ENCODE measurements at places on chromosomes 16 and 17.

DNA sequence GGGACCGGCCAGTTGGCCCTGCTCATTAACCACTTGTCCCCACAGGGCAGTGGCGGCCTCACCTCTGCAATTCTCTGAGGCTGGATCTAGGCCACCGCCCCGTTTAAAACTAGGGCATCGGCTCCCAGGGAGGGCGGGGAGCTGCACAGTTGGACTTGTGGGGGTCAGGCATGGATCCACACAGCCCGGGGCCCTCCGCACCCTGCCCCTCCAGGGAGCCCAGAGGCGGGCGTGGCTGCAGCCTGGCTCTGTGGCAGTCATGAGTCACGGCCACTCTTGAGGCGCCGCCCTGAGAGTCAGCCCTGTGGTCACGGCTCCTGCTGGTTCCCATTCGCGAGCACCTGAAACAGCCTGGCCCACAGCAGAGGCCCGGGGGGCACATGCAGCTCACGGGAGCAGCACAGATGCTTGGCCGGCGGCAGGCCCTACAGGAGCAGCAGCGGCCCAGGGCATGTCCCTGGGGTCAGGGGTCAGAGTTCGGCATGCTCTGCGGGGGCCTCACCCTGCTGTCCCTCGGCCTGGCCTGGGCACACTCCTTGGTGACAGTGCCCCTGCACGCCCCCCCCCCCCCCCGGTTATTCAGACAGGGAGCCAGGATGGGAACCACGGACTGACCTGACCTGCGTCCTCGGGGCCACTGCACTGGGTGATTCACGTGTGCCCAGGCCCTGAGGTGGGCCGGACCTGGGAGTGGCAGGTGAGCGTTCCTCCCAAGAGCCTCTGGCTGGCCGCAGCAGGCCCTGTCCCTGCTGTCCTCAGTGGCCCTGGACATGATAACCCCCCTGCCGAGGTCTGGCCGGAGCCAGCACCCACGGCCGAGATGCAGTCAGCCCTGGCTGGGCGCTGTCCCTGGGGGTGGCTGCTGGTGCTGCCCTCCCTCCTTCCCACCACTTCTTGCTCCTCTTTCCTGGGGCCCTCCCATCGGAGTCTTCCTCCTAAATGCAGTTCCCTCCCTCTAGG lies 8.2 kb downstream of the CAPN15 start:
- DNase-seq = no peak

DNA sequence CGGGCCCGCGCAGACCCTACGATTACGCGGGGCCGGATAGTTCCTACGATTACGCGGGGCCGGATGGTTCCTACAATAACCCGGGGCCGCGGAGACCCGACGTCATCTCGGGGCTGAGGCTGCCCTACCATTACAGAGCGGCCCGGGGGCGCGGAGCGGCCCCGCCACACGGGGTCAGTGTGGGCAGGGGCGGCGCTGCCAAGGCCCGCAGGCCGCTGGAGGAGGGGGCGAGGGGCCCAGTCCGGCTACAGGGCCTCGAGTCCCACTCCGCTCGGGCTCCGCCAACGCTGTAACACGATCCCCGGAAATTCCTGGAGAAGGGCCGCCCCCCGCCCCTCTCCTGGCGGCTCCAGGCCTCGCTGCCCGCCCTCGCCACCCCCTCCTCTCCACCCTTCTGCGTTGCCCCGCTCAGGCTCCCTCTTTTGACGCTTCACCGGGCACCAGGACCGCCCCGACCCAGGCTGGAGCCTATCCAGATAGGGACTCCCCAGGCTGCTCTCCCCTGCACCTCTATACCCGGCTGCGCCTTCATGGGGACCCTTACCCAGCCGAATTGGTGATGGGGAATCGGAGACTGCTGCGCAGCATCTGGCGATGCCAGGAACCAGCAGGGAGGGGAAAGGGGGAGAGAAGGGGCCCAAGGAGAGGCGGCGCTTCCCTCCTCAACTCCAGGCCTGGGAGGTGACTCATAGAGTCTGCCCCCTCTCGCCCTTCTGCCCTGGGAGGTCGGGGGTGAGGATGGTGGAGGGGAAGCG lies at the start of gene RAB34:
TSS of gene RAB34 (minus strand) at position 291 of the 755 bp plus-strand sequence. CDS start 602 bp downstream, outside the sequence.
- DNase-seq = no peak

DNA sequence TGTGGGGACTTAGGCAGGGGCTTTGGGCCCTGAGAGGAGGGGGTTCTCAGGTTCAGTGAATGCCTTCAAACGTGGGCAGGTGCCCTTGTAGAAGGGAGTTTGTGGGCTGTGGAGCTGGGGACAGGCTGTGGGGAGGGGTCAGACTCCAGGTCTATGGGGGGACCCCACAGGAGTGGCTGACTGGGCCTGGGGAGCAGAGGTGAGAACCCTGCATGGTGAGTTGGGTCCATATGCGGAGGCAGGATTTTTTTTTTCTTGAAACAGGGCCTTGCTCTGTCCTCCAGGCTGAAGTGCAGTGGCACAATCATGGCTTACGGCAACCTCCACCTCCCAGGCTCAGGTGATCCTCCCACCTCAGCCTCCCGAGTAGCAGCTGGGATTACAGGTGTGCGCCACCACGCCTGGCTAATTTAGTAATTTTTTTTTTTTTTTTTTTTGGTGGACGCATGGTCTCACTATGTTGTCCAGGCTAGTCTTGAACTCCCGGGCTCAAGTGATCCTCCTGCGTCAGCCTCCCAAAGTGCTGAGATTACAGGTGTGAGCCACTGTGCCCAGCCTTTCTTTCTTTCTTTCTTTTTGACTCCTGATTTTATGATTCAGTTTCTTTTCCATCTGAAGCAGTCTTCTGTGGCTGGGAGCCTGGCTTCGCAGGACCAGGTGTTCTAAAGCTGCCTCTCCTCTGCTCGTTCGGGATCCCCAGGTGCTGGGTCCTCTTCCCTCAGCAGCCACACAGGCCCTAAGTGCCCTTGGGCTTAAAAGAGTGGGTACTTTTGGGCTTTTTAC lies 19.0 kb upstream of the ADCY7 start:
- DNase-seq = no peak

DNA sequence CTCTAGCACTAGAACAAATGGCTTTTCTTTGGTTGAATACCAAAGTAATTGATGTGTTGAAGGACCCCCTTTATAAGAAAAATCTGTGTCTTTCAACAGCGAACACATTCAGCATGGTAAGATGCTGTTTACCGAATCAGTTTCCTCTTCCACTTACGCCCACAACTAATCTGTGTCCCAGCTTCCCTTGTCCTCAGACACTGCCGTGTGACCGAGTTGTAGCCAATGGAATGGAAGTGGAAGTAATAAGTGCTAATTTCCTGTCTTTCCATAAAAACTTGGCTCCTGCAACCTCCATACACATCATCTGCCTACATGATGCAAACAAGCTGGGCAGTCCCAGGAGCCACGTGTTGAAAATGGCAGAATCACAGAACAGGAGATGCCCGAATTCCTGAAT lies 10.4 kb downstream of the CDIPT start:
- DNase-seq = no peak

DNA sequence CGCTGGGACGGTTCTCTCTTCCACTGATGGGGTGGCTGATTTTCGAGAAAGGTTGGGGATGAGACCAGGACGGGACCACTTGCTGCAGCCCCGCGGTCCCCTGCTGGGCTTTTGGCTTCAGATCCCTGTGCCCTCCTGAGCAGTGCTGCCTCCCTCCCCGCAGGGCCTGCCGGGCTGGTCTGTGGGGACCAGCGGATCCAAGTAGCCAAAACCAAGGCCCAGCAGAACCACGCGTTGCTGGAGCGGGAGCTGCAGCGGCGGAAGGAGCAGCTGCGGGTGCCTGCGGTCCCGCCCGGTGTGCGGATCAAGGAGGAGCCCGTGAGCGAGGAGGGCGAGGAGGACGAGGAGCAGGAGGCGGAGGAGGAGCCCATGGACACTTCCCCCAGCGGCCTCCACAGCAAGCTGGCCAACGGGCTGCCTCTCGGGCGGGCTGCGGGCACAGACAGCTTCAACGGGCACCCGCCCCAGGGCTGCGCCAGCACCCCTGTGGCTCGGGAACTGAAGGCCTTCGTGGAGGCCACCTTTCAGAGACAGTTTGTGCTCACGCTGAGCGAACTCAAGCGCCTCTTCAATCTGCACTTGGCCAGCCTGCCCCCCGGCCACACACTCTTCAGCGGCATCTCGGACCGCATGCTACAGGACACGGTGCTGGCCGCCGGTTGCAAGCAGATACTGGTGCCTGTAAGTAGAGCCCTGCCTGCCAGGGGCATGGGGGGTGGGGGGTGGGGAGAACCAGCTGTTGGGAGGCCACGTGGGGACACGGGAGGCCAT lies 28.6 kb downstream of the POLR3E start:
- no peak for DNase-seq

GRCh38 chr17:17560975-17561374 lies 30.5 kb downstream of the PEMT start:
- no peak for DNase-seq

DNA sequence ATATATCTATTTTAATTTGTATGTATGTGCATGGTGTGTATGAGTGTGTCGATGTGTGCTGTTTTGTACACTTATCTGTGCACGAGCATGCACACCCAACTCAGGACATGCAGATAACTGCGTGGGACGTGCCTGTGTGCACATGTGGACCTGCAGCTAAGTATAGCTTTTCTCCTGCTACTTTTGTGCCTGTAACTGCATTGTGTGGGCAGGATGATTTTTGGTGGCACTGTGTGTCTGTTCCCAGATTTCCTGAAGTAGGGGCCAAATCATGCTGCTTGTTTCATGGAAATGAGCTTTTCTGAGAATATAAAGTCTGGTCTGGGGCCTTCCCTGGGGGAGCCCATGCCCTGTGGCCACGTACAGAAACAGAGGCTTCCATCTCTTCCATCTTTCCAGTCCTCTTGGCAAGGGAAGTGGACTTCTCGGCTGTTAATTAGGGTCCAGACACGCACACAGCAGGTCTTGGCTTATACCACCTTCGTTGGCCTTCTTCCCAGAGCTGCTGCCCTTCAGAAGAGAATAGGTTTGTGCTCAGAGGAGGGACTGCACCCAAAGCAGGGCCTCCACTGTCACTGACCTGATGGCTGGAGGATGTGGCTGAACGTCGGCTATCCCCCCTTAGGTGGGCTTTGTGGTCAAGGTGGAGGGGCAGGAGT lies 30.2 kb downstream of the SPNS3 start:
- no peak for DNase-seq

GRCh38 chr16:75868636-75869632 lies 142.6 kb upstream of the CPHXL start:
- DNase-seq = no peak

- peak; percentile 70 for DNase-seq
Measured at GRCh38 chr17:32936894-32937500, 9.0 kb downstream of the TMEM98 start.

DNA sequence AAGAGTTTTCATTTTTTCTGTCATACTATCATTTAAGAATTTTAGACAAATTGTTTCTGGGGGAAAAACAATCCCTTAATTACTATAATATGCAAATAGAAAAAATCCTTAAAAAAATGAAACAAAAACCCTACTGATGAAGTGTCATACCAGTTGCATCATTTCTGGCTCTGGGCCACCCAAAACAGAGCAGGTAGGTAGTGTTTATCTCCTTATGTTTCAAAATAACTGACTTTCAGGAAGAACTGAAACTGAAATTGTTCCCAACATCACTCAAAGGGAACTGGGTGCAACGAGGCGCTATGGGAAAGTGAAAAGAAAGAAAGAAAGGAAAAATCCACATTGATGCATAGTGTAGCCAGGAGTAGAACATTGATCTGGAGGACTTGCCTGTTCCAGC lies 653.1 kb upstream of the SOX9 start:
- no peak for DNase-seq

- DNase-seq = no peak
Measured at GRCh38 chr16:16120044-16120381, 103.3 kb downstream of the ABCC6 start.

- no peak for DNase-seq
Measured at GRCh38 chr16:48462106-48462740, 77.0 kb upstream of the SIAH1 start.

DNA sequence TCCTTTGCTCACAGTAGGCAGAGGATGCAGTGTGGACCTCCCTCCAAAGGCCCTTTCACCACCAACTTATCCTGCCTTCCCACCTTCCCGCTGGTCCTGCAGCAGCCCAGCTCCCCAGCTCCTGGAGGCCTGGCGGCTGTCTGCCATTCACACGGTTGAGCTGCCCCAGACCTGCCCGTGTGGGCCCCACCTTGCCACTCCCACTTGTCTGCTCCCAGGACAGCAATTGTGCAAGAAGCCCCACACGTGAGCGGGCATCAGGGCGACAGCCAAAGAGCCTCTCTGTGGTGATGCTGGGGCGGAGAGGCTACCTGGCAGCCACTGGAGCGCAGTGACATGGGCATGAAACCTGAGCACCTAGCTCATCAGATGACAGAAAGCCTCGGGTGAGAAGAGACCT lies 248.6 kb upstream of the MAF start:
- DNase-seq = no peak

DNA sequence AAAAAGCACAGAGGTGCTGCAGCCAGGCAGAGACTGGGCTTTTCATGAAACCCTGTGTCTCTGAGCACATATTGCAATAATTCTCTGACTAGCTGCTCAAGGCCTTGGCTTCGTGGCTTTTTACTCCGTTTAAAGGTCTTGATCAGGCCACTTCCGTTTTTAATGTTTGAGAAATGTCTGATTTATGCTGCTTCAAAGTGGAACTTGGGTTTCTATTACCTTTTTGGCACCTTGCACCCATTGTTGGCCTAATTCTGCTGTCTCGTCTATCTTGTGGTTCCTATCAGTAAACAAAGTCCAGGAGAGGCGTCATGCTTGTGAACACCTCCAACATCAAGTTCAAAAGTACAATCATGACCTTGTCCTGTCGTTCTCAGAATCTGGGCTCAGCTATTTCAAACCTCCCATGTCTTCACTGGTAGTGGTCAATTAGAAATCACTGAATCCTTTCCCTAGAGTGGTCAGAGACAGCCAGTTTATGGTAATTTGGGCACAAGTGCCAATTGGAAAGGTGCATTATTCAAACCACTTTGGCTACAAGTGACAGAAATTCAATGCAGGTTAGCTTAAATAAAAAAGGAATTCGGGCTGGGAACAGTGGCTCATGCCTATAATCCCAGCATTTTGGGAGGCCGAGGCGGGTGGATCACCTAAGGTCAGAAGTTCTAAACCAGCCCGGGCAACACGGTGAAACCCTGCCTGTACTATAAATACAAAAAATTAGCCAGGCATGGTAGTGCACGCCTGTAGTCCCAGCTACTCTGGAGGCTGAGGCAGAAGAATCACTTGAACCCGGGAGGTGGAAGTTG lies 33.3 kb upstream of the METTL9 start:
- DNase-seq = peak; percentile 42

DNA sequence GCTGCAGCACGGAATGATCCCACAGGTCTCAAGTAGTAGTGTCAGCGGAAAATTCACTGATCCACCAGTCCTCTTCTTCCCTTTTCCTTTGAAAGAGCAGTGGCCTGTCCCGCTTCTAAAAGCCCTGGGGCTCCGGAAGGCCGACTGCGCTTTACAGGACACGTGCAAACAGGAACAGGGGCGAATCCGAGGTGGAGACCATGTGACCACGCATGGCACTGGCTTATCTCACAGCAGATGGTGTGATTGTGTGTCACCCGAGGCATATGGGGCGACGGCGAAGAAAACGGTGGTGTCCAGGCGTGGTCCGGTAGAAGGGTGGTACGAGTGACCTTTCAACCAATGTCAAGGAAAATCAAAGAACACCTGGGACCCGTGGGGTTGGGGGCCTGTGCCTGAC lies 12.0 kb upstream of the KCNJ18 start:
- DNase-seq = no peak

GRCh38 chr17:38996660-38997337 lies 29.6 kb upstream of the FBXO47 start:
- DNase-seq = no peak

Measured in MM.1S (cell line).